ENCODE measurements at places on chromosomes 4 and X.

DNA sequence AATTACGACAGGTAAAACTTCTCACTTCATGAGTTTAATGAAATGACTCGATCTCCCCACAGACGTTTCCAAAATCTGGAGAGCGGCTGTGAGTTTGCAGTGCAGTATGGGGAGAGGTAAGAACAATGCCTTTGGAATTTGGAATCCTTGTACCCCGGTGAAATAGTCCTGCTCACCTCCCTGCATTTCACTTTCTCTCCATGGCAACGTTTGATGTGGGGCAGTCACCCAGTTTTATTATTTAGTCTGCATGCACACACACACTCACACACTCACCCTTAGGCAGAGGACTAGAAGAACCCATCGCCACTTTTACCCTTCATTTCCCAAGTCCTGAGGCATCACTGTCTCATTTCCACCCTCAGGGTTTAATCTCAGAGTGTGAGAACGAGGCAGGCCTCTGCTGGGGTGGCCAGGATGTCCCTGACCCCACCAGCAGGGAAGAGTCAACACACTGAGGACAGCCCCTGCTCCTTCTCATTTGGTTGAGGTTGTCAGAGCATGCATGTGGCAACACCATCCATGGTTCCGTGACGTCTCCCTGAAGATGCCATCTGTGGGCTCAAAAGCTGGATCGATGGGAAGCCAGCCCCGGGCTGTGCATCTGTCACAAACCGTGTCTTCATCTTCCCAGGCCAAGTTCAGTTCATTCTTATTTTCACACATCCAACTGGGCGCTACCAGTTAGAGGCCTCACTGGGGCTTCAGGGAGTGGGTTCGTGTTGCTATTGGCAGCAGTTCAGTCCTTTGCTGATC, 119.8 kb upstream of the TRIM2 start:
- no peak for DNase-seq

GRCh38 chrX:153926552-153926857, 441 bp upstream of the ARHGAP4 start:
- no peak for DNase-seq

GRCh38 chr4:84916227-84916626, 50.3 kb downstream of the WDFY3 start:
- no peak for DNase-seq

GRCh38 chrX:69555481-69556041, 51.4 kb downstream of the NALF2 start:
- DNase-seq, result no peak

DNA sequence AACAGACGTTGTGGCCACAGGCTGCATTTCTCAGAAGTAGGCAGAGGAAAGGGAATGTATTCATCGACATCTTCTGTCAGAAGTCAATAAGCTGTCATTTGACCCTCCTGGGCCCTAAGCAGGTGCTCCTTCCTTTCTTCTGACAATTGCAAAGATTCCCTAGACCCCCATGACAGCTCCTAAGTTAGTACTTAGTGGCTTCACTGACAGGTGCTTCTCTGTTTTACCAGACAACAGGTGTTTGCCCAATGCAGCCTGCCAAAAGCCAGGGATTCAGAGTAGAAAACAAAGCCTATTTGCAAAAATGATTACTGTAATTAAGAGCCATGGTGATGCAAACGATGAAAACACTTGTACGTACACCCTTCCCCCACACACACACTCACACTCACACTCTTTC, 7.5 kb upstream of the FGF5 start:
- DNase-seq, result peak; percentile 30

DNA sequence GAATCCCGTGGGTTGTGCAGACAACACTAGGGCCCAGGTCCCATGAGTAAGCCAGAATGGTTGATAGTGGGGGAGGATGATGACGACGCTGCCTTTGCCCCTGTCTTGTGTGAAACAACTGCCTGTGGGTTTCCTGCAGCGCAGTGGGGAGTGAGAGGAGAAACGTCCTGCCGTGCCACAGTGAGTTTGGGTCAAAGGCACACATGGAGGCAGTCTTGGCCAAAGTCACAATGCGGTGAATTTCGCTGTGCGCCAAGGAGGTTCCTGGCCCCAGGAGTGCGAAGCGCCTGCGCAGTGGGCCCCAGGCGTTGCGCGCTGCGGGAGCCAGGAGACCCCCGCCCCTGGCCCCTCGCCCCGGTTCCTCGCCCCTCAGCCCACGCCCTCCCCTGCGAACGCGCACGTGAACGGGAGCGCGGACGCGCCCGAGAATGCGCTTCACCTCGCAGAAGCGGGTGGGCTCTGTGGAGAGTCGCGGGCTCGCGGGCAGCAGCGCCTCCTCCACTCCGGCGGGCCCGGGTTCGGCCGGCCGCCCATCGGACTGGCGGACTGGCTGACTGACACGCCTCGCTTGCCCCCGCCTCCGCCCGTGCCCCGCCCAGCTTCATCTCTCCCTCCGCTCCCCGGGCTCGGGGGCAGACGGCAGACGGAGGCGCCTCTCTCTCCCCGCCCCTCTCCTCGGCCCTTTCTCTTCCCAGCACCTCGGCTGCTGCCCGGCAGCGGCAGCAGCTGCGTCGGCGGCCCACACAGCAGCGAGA, at the start of gene NUDT10:
TSS of gene NUDT10 (plus strand) at position 635 of the 755 bp plus-strand sequence. CDS start 144 bp downstream, outside the sequence.
- no peak for DNase-seq

- DNase-seq, result no peak
Observed at GRCh38 chrX:42089031-42089430, 165.7 kb upstream of the CASK start.

DNA sequence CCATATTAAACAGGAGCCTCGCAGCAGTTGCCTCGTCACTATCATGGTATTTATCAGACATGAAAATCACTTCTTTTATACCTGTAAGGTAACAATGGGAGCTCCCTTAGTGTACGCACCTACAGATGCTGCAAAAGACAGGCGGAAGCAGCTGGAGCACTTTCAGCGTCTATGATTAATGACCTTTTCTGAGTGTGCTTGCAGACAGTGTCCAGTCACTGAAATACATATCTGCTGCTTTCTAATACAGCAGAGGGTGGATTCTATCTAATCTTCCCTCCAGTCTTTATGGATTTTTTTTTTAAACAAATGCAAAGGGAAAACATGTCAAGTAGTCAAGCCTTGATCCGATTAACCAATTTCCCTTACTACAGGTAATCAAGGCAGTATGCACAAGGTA, 24.1 kb downstream of the DCTD start:
- DNase-seq, result no peak

GRCh38 chr4:141635736-141636081, 674 bp upstream of the IL15 start:
- DNase-seq, result no peak

DNA sequence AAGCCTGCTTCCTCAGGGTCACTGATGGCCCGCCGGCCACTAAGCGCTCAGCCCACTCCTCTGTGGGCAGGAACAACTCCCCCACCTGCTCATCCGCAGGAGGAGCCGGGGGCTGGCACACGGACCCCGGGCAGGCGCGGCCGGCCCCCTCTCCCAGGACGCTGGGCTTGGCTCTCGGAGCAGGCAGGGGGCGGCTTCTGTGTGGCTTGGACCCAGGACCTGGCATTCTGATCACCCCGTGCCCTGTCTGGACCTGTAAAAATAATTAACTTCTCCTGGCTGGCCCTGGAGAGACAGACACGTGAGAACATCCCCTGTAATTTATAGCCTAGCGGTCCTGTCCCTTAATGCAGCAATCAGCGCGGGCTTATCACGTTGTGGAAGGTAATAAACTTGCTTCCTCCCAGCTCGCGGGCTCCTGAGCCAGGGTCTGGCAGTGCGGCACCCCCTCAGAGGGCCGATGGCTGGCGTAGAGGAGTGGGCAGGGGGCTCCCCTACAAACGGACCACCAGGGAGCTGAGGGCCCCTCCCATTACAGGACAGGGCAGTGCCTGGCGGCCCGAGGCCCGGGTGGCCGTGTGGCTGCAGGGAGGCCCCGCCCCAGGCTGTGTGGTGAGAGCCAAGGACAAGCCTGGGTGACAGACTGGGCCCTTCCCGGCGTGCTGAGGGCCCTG, 84.5 kb upstream of the NKX1-1 start:
- DNase-seq, result no peak

GRCh38 chrX:102339312-102340298, 92.6 kb downstream of the NXF2 start:
- DNase-seq, result no peak

Data from ACHN (cell line).